ENCODE measurements at places on chromosomes 2 and 18.

DNA sequence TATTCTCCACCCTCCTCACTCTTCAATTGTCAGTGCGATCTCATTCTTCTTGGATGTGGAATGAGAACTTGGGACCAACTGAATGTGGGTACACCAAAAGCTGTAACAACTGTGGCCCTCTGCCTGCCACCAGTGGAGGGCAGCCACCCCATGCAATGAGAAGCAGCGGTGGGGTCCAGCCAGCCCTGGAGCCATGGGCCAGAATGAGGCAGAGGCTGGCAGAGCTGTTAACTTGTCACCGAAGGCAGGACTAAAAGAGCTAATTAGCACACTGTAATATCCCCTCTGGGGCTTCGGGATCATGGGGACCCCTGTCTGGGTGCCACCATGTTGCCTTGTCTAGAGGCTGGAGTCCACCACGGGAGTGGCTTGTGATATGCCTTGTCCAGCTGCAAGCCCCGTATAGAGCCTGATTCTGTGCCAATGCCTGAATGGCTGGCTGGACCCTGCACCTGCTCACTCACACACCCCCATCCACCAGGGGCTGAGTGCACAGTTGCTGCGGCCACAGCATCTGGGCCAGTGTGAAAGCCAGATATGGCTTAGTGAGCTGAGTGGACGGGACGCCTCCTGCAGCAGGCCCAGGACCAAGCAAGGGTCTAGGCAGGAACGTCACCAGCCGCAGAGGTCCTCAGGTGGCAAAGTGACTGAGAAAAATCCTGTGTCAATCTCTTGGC, 680.5 kb downstream of the DSC3 start:
- DNase-seq = no peak

GRCh38 chr18:38494065-38494464, 928.5 kb upstream of the CELF4 start:
- DNase-seq = no peak

GRCh38 chr2:138827426-138828054, 47.4 kb upstream of the NXPH2 start:
- DNase-seq = no peak

DNA sequence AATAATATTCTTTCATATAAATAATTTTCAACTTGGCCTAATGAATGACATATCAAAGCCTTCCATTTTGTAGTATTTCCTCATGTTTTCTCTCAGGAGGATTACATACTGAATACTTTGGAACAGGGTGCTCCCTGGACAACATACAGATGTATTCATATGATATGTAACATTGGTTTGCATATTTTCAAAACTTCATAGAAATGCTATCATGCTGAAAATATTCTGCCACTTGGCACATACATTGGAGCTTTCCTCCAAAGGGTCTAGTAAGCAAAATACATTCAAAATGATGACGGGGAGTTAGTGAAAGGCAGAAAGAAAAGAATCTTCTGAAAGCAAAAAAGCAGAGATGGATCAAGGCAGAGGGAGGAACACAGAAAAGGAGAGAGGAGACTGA, 38.1 kb upstream of the RTN4 start:
- DNase-seq = no peak

GRCh38 chr18:75063615-75064512, 145.1 kb downstream of the PTGR3 start:
- no peak for DNase-seq

DNA sequence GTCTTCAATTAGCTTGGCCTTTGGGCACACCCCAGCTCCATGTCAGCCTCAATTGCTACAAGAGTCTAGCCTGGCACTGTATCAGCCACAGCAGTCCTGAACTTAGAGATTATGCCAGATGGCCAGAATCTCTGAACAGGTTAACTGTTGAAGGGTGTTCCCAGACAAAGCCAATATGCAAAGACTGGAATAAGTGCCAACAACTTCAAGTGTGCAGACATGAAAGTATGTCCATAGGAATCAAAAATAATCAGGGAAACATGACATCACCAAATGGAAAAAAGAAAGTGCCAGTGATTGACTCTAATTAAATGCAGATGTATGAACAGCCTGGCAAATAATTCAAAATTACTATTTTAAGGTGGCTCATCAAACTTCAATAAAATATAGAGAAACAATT, 98.5 kb upstream of the DOCK10 start:
- no peak for DNase-seq

DNA sequence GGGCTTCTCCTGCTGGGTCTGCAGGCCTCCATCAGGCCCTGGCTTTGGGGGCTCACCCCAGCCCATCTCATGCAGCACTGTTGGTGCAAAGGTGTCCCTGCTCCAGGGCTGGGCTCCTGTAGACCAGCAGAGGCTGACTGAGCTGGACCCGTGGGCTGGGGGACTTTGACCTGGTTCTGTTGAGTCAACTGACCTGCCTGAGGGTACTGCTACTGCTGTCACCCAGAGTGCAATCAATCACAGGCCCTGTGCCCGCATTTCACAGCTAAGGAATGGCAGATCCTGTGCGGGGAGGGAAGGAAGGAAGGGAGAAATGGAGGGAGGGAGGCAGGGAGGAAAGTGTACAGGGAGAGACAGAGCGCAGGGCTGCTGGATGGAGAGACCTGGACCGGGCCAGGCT, 136.8 kb downstream of the TPO start:
- no peak for DNase-seq

- DNase-seq = no peak
Observed at GRCh38 chr2:183505911-183506310, 381.7 kb downstream of the NUP35 start.

DNA sequence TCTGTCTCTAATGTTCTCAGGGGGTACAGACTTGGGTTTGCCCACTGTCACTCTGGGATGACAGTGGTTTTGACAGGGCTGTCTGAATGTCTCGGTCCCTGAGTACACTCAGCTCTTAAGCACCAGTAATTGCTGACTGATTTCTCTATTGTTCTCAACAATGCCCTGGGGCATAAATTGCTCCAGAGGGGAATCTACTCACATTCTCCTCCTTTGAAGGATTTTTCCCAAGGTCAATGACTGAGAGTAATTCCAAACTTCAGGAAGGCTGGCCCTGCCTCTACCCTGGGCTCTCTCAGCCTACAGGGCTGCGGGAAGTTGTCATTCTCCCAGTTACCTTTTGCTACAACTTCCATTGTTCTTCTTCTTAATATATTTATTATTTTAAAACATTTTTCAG, 36.5 kb downstream of the MC2R start:
- no peak for DNase-seq

- no peak for DNase-seq
Observed at GRCh38 chr2:232113821-232114220, 152.3 kb downstream of the DIS3L2 start.

DNA sequence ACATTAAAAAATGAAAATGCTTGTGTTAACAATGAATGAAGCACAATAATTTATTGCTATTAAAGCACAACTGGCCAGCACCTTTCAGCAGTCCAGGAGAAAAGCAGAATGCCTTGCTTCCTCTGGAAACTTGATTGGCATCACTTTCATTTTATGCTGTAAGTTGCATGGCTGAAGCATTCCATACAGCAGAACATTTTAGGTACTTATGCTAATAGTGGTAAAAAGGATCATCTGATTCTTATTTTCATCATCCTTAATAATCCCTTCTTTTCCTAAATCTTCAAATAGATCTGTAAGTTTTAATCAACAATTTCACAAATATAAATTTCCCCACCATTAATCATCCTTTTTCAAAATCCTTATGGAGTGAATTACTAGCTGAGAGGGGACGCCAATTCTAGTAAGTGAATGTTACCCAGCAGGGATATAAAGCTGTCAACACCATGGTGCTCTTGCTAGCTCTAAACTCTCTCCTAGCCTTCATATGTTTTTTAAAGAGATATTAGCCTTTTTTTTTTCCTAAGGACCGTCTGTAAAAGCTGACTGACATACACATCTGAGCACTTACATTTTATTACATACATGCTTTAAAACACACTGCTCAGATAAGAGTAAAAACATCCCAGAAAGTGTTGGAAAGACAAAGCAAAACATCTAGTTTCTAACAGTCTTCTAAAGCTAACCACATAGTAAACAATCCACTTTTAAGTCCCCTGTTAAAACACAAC, 5.3 kb downstream of the SATB2 start:
- no peak for DNase-seq

DNA sequence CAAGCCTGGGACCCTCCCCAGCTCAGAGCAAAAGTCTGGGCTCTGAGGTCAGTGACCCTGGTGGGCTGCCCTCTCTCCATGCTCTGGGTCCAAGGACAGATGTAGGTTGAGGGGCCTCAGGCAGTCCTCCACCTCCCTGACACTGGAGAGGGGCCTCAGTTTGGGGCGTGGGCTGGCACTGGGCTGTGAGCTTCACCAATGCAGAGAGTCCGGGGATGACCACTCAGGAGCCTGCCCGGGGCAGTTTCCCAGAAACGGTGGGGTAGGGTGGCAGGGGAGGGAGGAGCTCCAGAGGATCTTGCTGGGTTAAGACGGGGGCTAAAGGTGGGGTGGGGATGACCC, 40.5 kb upstream of the SMAD7 start:
- no peak for DNase-seq

DNA sequence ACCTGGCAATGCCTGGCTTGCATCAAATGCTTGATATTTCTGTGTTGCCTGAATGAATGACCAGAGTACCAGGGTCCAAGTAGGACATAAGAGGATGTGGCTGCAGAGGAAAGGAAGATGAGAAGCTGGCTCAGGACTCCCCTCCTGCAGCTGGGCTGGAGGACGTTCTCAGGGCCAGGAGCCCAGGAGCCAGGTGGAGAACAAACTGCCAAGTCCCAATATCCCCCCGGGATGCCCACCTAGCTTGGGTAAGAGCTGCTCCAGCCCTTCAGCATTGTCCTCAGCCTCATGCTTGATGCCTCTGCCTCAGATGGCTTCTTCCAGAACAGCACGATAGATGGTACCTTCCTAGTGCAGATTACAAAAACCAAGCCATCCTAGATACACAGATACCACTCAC, 8.6 kb upstream of the ATP6V1B1 start:
- no peak for DNase-seq

DNA sequence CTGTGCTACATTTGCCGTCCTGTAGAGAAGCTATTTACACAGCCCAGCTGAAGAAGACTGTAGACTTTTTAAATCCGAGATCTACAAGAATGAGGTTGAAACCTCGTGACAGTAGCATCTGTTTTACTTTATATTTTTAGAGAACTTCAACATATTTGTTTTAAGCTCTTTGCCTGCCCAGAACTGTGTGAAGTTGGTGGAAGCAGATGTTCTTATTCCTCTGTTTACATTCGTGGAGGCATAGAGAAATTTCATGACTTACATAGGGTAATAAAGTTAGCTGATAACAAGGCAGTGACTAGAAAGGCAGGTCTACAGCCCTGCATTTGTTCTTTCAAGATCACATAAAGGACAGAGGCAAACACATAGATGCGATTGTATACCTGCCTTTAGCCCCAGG, 47.0 kb upstream of the MAP3K20 start:
- DNase-seq = no peak

- DNase-seq = no peak
Observed at GRCh38 chr2:187442378-187442777, 5.7 kb downstream of the CALCRL start.

- DNase-seq = no peak
Observed at GRCh38 chr2:221465776-221466175, 106.3 kb downstream of the EPHA4 start.

DNA sequence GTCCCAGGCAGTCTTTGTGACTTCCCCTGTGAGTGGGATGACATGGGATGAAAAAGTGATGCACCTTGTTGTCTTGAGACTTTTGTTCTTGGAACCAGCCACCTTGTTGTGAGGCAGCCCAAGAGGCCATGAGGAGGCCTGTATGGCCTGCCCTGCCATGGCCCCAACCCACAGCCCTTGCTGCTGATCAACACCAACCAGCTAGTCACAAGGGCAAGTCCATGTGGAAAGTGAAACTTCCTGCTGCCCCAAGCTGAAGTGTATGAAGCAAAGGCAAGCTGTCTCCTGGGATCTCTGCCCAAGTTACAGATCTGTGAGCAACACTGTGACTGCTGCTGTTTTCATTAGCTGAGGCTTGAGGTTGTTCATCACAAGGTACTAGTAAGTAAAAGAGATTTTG, 21.6 kb downstream of the TMEM18 start:
- no peak for DNase-seq

GRCh38 chr2:174750923-174751441, 13.3 kb downstream of the CHRNA1 start:
- DNase-seq = no peak

- no peak for DNase-seq
Observed at GRCh38 chr2:175445281-175445680, 263.8 kb upstream of the ATP5MC3 start.

DNA sequence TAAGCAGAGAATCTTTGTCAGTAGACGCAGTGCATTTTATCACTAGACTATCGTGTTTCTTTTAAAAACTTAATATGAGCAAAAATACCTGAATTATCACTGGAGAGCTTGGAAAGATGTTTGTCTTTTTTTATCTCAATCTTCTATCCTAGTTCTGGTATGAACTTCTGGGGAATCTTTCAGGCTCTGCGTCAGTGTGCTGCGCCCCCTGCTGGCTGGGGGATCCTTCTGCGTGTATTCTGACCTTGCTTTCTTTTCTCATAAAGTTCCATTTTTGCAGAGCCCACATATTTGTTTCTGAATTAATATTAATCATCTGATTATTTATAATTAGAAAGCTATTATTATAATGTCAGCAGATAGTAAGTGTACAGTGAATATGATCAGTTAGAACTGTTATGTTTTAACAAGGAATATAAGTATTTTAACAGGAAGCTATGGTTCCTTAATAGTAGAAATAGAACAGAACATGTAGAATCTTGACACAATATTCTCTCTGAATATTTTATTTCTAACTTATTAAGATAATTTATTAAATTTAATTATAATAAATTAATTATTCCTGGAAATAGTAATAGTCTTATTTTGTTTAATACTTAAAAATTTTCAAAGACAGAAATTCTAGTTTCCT, 945.0 kb upstream of the CRIM1 start:
- DNase-seq = no peak

DNA sequence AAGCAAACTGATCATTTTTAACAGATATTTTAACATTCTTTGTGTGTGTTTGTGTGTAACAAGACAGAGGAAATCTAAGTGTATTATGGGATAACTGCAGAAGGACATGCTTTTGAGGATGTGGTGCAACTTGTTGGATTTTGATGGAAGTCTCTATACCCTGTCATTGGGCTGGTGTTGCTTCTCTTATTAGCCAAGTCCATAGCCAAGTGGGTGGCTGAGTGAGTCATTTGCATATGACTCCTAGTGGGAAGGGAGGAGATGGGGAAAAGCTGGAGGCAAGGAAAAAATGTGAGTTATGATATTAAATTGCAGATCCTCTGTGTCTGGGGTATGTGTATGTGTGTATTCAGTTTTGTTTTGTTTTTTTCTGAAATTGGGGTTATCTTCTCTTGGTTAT, 879.9 kb downstream of the DCC start:
- DNase-seq = no peak

- no peak for DNase-seq
Observed at GRCh38 chr2:39320162-39320561, 76.4 kb upstream of the CDKL4 start.

GRCh38 chr2:105731511-105731910, 13.2 kb upstream of the NCK2 start:
- no peak for DNase-seq

GRCh38 chr2:145016711-145017110, 496.8 kb upstream of the ZEB2 start:
- DNase-seq = no peak

All from stimulated activated CD8-positive, alpha-beta memory T cell treated with anti-CD3 and anti-CD28 coated beads, Interleukin-15, amount 100 ng/mL, for 1 hour (primary cell).